Stimulated activated CD4-positive, alpha-beta T cell treated with anti-CD3 and anti-CD28 coated beads, Interleukin-12 subunit alpha, Interleukin-12 subunit beta, amount 100 ng/mL, for 48 hours (primary cell): ENCODE measurements at places on chromosomes 1 and 21.

- DNase-seq, result no peak
Observed at GRCh38 chr21:33283203-33283602, 17.0 kb downstream of the IL10RB start.

- no peak for DNase-seq
Observed at GRCh38 chr1:92065042-92065441, 10.2 kb downstream of the SETSIP start.

DNA sequence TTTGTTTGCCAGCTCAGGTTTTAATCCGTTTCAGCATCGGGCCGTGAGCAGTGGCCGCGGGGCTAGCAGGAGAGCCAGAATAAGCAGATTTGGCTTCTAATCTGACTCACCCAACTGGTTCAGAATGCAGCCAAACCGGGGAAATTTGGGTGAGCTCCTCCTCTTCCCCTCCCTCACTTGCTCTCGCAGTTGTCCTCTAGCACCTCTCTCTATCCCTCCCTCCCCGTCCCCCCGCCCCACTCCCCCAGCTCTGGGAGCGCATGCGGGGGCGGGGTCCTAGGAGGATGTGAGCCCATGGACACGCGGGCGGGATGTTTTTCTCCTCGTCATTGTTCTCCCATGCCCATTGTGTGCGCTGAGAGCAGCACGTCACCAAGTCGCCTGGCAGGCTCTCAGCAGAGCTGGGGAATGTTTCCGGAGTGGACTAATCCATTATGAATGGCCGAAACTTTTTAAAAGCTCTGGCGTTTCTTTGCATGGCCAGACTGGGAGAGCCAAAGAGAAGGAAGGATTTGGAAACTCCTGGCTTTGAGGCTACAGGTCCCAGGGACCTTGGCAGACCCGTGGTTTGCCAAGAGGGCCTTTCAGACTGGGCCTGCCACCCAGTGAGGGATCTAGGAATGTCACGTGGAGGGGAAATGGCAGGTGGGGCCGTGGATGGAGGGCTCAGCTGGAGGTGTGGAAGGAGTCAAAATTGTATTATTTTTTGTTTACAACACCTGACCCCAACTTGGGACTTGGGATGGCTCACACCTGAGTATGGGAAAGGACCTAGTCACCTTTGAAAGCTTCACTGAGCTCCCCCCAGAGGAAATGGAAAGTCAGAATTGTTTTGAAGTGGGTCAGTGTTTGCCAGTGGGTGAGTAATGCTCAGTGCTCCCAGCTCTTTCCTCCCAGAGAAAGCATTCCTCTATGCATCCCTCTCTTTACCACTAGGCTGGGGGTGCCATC lies 39.2 kb downstream of the CDK18 start:
- DNase-seq, result no peak

DNA sequence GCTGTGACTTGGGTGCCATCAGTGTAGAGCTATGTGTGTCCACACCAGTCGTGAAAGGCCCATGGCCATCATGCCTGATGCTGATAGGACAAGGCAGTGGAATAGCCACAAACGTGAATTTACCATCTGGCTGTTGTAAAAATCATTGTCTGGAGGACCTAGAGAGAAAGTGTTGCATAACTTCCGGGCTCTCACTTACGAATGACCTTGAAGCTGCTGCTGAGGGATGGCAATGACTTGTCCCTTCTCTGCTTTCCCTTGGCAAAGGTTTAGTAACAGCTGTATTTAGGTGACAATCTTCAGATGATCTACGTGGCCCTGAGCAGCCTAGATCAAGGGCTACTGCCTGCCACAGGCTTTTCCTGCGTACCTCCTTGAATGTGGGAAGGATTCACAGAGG lies 5.8 kb downstream of the ATP1B1 start:
- no peak for DNase-seq

GRCh38 chr21:44439211-44439600 lies 16.1 kb upstream of the LRRC3 start:
- no peak for DNase-seq

DNA sequence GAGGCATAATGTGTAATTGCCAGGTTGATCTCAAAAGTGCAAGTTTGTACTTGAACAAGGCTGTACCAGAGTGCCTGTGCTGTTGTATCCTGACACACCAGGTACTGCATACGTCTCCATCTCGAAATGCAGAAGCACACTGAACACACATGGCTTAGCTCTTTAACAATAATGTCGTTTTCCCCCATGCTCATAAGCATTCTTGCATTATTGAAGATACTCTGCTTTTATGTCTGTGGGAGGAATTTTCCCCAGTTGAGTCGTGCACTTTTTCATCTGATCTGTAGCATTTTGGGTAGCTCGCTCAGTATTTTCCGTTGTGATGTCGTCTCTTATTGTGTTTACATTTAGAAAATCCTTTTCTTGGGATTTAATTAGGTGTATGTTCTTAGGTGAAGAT lies 98.7 kb downstream of the PCBP3 start:
- no peak for DNase-seq

DNA sequence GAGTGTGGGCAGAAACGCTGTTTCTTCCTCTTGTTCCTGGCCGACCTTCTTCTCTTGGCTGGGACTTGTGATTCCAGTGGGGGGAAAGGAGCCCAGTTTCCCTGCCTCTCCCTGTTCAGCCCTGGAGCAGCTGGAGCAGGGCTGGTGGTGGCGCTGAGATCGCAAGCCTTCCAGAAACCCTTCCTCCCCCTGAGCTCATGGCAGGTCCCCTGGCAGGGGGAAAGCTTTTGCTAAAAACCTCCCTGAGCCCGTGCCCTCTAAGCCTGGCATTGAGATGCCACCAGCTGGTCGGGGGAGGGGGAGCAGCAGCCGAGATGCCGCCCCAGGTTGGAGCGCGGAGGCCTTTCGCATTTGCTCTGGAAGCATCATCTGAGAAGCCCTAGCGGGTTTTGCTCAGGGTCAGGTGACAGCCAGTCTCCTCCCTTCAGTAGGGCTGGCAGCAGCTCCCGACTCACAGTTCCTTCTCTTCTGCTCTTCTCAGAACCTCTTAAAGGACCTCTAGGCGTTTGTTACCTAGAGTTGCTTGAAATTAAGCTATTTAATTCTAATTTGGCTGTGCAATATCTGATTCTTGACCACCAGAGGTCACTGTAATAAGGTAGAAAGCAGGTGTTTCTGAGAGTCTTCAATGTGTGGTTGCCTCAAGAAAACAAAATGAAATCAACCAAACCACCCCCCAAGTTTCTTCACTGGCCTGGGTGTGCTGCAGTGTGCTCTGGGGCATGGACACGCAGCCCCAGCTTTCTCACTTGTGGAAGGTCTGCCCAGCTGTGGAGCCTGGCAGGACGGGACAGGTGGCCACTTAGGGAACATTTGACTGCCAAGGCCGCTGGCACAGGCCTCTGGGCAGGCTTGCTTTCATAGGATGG lies 257.3 kb downstream of the CAMTA1 start:
- DNase-seq, result no peak

- DNase-seq, result no peak
Observed at GRCh38 chr1:155079210-155079486, 511 bp downstream of the EFNA3 start.

GRCh38 chr21:25870084-25870483 lies 135.3 kb downstream of the GABPA start:
- DNase-seq, result no peak

- DNase-seq, result no peak
Observed at GRCh38 chr1:204053893-204054292, 19.0 kb upstream of the SOX13 start.

DNA sequence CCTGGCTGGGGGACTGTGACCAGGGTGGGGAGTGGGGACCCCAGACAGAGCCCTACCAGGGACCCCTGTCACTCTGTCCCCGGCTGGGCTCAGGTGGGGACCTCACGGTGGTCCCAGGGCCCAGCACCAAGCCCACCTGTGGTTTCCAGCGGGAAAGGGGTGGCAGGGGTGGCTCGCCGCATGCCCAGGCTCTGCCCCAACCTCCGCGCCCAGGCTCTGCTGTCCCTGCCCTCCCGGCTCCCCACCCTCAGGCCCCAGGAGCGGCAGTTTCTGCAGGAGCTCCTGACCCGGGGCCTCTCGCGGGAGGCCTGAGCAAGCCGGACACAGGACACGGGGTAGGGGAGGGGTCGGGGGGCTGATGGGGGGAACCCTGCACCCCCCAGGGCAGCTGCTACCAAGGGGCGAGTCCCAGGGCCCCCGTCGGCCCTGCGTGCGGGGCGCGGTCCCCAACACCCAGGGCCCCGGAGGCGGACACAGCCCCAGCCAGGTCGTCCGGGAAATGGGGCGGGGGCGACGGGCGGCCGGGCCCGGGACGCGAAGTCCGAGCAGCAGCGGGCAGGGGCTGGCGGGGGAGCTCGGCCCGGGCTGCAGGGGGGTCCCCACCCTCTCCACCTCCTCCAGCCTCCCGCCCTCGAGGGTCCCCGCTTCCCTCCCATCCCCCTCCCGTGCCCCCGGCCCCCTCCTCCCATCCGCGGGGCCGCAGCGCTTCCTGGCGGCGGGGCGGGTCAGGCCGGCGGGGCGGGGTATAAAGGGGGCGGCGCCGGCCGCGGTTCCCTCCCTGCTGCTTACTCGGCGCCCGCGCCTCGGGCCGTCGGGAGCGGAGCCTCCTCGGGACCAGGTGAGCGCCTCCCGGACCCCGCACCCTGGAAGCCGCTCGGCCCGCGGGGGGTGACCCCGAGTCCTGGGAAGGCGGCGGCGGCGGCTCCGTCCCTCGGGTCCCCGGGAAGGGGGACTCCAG lies at the start of gene COL6A2:
Gene COL6A2 (plus strand): TSS at position 777 of the 958 bp plus-strand sequence.
- DNase-seq, result peak; percentile 34

DNA sequence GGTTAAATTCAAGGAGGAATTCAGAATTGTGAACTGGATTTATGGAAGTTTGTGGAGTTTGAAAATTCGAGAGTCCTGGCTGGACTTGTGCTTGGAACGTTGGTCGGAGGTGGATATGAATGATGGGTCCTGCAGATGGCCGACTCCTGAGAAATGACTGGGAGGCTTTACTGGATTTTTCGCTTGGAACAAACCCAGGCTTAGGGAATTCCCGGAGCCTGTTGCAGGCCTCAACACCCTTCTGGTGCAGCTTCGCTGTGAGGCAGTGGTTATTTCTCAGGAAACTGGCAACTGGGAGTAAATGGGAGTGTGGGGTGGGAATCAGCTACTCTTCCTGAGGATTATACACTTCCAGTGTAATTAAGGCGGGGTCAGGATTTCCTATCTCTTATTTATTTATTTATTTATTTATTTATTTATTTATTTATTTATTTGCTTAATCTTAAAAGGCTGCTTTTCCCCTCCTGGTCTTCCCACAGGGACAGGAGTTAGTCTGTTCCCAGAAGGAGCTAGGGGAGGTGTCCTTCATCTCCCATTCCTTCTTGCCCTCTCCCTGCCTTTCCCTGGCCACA lies 21.1 kb downstream of the MAPKAPK2 start:
- no peak for DNase-seq

DNA sequence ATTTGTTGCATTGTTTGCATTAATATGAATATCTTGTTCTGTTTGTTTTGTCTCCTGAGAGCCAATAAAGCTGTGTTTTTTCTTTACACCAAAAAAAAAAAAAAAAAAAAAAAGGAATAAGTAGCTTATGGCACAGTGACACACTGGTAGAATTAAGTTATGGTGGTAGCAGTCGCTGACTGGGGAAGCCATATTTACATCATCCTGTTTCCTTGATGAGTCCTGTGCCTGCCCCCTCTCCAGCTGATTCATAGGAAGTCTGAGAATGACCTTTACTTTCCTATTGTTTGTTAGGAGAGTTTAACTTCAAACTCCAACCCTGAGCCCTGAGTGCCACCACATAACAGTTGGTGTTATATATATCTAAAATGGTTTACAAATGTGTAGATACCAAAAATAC lies 62.2 kb downstream of the OBSCN start:
- no peak for DNase-seq

- no peak for DNase-seq
Observed at GRCh38 chr1:222061711-222062359, 319.9 kb upstream of the DUSP10 start.

DNA sequence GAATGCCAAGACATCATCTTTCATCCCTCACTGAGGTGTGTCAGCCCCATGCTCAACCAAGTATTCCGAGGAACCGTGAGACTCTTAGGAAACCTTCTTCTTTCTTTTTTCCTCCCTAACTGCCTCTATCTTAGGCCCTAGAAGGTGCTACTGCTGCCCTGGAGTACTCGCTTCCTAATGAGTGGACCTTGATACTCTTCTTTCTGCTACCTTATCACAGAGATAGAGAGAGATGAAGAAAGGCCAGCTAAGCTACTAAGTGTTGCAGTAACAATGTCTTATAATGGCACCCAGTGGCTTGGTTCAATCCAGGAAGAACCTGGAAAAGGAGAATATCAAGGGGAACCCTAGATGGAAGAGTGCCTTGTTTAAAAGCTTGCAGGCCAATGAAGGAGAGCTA lies 86.6 kb downstream of the KIRREL1 start:
- DNase-seq, result no peak

DNA sequence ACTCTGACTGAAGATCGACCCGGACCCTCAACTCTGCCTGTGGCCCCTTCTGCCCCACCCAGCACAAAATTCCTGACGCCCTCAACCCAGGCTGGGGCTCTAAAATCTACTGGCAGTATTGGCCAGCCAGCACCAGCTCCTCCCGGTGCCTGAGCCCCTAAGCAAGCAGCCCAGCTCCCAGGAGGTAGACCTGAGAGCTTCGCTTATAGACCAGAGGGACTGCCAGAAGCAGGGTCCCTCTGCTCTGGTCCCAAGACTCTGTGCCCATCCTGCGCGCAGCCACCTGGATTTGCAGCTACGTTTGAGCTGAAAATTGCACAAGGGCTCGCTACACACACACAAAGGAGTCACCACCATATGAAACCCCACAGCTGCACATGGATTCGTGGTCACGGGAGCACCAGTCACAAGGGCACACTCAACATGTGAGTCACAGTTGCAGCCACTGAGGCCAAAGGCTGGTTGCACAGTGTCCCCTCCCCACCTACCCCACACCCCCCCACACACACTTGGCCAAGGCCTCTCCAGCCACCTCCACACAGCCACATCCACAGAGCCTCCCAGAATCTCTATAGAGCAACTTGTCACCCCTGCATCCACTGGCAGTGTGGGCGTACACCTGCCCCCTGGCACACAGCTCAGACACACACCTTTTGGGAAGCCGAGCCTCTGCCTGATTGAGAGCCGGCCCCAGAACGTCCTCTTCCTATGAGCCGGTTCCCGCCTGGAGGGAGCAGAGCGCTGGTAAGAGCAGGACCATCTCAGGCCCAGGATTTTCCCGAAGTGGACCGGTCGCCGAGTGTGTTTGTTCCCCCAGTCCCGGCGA lies 1.1 kb upstream of the DMBX1 start:
- no peak for DNase-seq

DNA sequence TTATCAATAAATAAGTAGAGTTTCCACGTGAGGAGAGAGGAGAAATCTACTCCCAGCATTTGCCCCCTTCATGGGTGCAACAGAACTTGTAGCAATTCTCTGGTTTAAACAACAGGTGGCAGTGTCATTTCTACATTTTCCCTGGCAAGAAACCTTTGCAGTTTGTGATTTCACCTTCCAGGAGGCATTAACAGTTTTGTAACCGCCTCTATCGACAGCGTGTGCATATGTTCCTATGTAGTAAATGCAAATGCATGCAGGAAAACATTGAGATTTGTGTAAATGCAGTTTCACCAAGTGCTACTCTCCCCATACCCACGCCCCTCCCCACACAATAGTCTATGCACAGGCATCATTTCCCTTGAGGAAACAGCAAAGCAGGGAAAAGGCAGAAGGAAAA lies 494.7 kb downstream of the SMYD3 start:
- no peak for DNase-seq
